Mesothelial cell of epicardium (in vitro differentiated cells): ENCODE measurements at places on chromosomes 12 and 14. TPM values are rescaled to one million over a fixed set of nuclear protein-coding genes. Genes with fewer than 3 reads are reported as not detected.

The GCH1 gene
- 3.1 to 3.6 TPM (median 3.5 TPM) in 3 replicates for total RNA-seq

DNA sequence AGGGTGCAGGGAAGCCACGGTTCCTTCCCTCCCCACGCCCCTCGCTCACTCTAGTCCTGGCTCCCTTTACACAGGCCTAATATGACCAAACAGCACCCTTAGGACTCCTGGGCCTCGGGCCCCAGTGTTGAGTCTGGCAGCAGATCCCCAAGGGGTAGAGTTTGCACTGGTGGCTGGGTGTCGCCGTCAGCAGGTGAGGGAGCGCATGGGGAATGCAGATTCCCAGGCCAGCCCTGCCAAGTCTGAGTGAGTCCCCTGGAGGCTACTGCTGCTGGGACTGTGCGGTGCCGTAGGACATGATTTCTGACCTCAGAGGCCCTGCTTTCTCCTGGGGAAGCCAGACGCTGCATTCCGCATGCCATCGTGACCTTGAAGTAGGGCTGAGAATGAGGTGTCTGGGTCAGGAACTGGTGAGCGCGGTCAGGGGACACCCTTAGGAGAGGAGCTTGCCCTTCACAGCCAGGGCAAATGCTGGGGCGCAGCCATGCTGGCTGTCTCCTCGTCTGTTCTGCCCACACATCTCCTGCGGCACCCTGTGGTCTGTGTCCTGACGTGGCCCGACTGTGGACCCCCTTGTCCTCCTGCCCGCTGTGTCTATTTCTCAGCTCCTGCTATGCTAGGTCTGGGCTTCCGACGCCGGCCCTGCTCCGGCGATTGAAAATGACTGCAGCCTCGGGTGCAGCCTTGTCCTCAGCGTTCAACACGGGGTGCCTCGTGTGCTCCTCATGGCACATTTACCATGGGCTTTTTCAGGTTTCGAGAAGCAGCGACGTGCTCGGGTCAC lies 37.6 kb upstream of the PRMT8 start:
- DNase-seq = no peak
- peaks cover 46% of the 10 kb centered on the region for H3K27me3 ChIP-seq
- H3K27ac ChIP-seq = no peak overlapping the region
- H3K4me1 ChIP-seq = no peaks in the 10 kb centered on the region
- H3K36me3 ChIP-seq = no peaks in the 10 kb centered on the region

GRCh38 chr12:38110026-38110699 lies 206.4 kb upstream of the ALG10B start:
- no peaks in the 10 kb centered on the region for H3K27me3 ChIP-seq
- H3K4me1 ChIP-seq = no peaks in the 10 kb centered on the region
- H3K4me3 ChIP-seq = no peak overlapping the region
- H3K36me3 ChIP-seq = no peaks in the 10 kb centered on the region
- DNase-seq = no peak

DNA sequence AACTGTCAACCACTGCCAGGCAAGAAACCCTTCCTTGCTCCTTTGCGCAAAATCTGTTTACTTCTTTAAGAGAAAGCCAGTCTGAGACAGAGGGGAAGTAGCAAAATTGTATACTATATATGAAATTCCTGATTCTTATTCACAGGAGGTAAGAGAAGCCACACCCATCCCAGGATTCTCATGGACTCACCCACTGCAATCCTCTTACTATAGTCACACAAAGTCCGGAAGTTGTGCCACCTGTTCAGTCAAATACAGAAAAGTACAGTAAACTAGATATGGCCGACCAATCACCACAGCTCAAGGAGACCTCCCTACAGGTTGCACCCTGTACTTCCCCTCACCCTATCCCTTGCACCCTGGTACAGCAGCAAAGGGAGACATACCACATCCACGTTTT lies 2.9 kb downstream of the PRMT5 start:
- no peak overlapping the region for H3K27ac ChIP-seq
- no peak overlapping the region for H3K4me3 ChIP-seq
- peaks cover 14% of the 10 kb centered on the region for H3K4me1 ChIP-seq
- peaks cover 36% of the 10 kb centered on the region for H3K36me3 ChIP-seq
- DNase-seq = no peak

GRCh38 chr14:21215879-21216251 lies 53.4 kb downstream of the HNRNPC start:
- H3K36me3 ChIP-seq = peaks cover 46% of the 10 kb centered on the region
- no peak overlapping the region for H3K4me3 ChIP-seq
- no peaks in the 10 kb centered on the region for H3K27me3 ChIP-seq
- peaks cover 12% of the 10 kb centered on the region for H3K4me1 ChIP-seq

DNA sequence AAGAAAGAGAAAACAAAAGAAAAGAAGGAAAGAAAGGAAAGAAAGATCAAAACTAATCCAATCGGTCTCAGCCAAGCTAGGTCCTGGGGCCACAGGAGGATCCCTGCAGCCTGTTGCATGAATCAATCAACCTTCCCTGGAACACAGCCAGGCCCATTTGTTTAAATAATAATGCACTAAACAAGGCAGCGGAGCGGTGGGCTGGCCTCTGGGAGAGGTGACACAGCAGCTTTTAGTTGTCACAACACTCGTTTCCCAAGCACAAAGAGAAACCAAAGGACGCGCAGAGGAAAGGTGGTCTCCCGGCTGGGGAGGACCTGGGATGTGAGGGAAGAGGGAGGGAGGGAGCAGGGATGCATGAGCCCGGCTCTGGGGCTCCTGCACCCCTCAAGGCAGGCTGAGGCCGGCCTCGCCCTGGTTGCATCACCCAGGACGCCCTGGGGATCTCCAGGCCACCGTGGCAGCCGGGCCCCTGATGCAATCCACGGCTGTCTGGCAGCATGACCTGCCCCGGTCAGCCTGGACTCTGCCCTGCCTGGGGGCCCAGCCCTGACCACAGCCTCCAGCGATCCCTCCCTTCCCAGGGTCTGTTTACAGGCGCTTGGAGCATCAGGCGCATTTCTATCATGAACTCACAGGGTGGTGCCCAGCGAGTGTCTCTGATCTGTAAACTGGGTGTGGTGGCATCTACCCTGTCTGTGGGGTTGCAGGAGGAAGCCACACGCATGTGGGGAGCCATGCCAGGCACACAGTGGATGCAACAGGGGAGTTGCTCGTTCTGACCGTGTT lies 32.5 kb downstream of the MMP17 start:
- peak overlapping the region; percentile 29 for H3K4me3 ChIP-seq
- peak; percentile 50 for DNase-seq
- peaks cover 8% of the 10 kb centered on the region for H3K27me3 ChIP-seq
- H3K4me1 ChIP-seq = peaks cover 24% of the 10 kb centered on the region
- H3K36me3 ChIP-seq = no peaks in the 10 kb centered on the region

DNA sequence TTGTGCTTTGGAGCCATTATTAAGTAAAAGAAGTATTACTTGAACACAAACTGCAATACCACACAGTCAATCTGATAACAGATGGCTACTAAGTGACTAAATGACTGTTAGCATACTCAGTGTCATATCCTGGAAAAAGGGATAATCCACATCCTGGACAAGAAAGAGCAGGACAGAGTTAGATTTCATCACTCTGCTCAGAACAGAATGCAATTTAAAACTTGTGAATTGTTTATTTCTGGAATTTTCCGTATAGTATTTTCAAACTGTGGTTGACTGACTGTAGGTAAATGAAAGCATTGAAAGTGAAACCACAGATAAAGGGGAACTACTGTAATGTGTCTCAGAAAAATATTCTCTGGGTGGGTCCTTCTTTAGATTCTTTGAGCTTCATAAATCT lies 458.8 kb downstream of the TMEM117 start:
- peaks cover 10% of the 10 kb centered on the region for H3K36me3 ChIP-seq
- no peak for DNase-seq
- peaks cover 3% of the 10 kb centered on the region for H3K4me1 ChIP-seq
- no peaks in the 10 kb centered on the region for H3K27me3 ChIP-seq
- H3K4me3 ChIP-seq = no peak overlapping the region

- DNase-seq = no peak
- no peak overlapping the region for H3K4me3 ChIP-seq
- H3K36me3 ChIP-seq = no peaks in the 10 kb centered on the region
- no peak overlapping the region for H3K27ac ChIP-seq
- H3K4me1 ChIP-seq = no peaks in the 10 kb centered on the region
Observed at GRCh38 chr12:131591714-131592709, 118.9 kb upstream of the SFSWAP start.

DNA sequence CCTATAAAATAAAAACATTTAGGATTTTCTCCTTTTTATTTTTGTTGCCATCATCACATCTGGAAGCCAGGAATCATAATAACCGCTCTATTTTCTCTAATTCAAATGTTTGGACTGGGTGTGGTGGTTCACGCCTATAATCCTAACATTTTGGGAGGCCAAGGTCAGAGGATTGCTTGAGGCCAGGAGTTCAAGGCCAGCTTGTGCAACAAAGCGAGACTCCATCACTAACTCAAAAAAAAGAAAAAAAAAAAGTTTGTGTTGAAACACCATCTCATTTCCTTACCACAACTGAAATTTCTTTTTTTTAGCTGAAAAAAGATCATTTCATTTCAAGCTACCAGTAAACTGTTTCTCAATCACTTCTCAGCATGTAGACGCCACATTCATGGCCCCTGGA lies 8.8 kb upstream of the BAZ1A start:
- H3K4me3 ChIP-seq = no peak overlapping the region
- no peaks in the 10 kb centered on the region for H3K4me1 ChIP-seq
- no peak for DNase-seq
- no peaks in the 10 kb centered on the region for H3K27me3 ChIP-seq
- no peaks in the 10 kb centered on the region for H3K36me3 ChIP-seq

DNA sequence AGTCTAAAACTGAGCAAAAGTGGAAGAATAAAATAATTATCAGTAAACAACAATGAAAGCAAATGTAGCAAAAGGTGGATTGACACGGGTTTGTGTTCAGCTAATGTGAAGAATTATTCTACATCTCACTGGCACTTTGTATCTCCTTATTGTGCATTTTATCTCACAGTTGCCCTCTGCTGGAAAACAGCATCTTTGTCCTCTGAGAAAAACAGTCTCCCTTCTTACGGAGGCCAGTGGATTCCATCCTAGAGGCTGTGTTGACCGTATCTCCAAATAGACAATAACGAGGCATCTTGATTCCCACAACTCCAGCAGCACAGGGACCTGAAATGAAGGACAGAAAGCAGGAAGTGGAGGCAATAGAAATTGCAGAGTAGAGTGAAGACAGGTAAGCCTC lies 51.3 kb upstream of the PLBD1 start:
- no peak overlapping the region for H3K4me3 ChIP-seq
- no peak overlapping the region for H3K27ac ChIP-seq

The NTF3 gene
- total RNA-seq = 6.7 to 9.4 TPM (median 8.6 TPM) in 3 replicates

DNA sequence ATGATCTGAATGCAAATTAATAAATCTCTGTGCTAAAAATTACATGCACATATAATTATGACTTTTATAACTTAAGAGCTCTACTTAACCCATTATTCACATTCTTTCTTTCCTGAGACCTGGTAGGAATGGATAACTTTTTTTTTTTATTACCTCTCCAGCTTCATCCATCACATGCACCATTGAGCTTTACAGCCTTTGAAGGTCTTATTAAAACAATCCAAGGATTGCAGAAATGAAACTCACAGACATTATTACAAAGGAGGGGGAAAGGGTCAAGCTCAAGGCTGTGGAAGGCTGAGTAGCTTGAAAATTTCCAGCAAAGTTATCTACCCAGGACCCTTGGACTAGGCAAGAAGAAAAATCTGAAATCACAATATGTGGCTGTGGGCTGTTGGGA lies 202.5 kb upstream of the GRIP1 start:
- DNase-seq = no peak
- no peak overlapping the region for H3K27ac ChIP-seq
- no peak overlapping the region for H3K4me3 ChIP-seq
- peaks cover 5% of the 10 kb centered on the region for H3K4me1 ChIP-seq
- H3K27me3 ChIP-seq = no peaks in the 10 kb centered on the region
- no peaks in the 10 kb centered on the region for H3K36me3 ChIP-seq

DNA sequence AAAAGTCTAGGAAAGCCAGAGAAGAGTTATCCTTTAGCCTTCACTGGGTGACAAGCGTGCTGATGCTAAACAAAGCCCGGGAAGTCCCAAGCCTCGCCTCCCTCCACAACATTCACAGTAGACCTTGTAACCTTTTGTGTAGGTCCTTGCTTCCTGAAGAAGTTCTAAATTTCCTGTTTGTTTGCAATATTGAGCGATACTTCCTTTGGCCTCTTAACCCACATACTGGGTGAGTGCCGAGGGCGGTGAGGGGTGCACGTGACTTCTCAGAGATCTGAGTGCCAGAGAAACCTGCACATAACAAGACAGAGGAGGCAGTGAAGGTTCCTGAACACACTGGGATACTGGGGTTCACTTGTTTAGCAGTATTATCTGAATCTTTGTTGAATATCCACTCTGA lies 134.3 kb downstream of the PLXNC1 start:
- no peaks in the 10 kb centered on the region for H3K36me3 ChIP-seq
- H3K27me3 ChIP-seq = peaks cover 55% of the 10 kb centered on the region
- H3K27ac ChIP-seq = no peak overlapping the region
- H3K4me1 ChIP-seq = peaks cover 16% of the 10 kb centered on the region
- DNase-seq = no peak

- peak overlapping the region; percentile 95 for H3K27ac ChIP-seq
- no peak for DNase-seq
- no peaks in the 10 kb centered on the region for H3K36me3 ChIP-seq
- peaks cover 13% of the 10 kb centered on the region for H3K4me1 ChIP-seq
- H3K27me3 ChIP-seq = no peaks in the 10 kb centered on the region
Observed at GRCh38 chr12:12358528-12358927, 1.6 kb downstream of the BORCS5 start.

DNA sequence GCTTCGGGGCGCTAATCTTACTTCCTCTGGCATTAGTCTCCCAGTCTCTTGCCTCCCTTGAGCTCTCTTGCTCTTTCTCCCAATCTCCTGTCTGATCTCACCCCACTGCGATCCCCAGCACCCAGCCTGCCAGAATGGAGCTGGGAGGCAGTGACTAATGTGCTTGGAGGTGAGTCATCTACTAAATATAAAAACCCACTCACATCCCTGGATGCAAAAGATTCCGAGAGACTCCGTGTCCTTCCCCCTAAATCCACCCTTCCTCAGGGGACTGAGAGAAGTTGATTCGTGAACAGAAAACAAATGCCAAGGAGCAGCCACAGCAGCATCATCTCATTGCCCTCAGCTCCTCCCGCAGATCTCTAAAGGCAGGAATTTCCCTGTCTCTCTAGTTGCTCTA lies 45.7 kb upstream of the KCNA5 start:
- no peak overlapping the region for H3K4me3 ChIP-seq
- H3K4me1 ChIP-seq = no peaks in the 10 kb centered on the region
- H3K36me3 ChIP-seq = no peaks in the 10 kb centered on the region
- no peak overlapping the region for H3K27ac ChIP-seq
- no peak for DNase-seq

DNA sequence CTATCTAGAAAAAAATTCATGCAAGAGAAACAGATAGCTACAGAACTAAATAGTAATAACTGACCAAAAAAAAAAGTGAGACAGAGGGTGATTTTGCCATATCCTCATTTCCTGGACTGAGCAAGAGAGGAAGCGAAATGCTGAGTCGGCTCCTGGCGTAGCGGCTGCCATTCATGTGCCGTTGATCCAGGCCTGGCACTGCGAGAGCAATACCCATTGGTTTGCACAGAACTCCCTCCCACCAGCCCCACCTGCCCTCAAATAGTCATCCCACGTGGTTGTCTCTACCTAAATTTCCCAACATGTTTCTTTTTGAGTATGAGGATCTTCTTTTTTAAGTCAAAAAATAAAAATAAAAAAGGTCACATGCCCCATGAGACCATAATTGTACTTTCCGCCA lies 9.4 kb upstream of the WNT5B start:
- no peaks in the 10 kb centered on the region for H3K36me3 ChIP-seq
- no peak overlapping the region for H3K27ac ChIP-seq
- no peak overlapping the region for H3K4me3 ChIP-seq
- no peaks in the 10 kb centered on the region for H3K27me3 ChIP-seq
- DNase-seq = no peak

GRCh38 chr14:60616461-60616959 lies 32.8 kb downstream of the SIX1 start:
- H3K4me1 ChIP-seq = peaks cover 4% of the 10 kb centered on the region
- no peak overlapping the region for H3K27ac ChIP-seq
- no peak for DNase-seq
- peaks cover 8% of the 10 kb centered on the region for H3K27me3 ChIP-seq
- no peaks in the 10 kb centered on the region for H3K36me3 ChIP-seq

The CLECL1 gene
- not detected in 3 replicates for total RNA-seq

The SOX5 gene
- 15.7 to 20.5 TPM (median 18.4 TPM) in 3 replicates for total RNA-seq
